OCI-LY7 (cell line): ENCODE measurements at places on chromosomes 3 and 15. TPM values are rescaled to one million over a fixed set of nuclear protein-coding genes. Genes with fewer than 3 reads are reported as not detected.

DNA sequence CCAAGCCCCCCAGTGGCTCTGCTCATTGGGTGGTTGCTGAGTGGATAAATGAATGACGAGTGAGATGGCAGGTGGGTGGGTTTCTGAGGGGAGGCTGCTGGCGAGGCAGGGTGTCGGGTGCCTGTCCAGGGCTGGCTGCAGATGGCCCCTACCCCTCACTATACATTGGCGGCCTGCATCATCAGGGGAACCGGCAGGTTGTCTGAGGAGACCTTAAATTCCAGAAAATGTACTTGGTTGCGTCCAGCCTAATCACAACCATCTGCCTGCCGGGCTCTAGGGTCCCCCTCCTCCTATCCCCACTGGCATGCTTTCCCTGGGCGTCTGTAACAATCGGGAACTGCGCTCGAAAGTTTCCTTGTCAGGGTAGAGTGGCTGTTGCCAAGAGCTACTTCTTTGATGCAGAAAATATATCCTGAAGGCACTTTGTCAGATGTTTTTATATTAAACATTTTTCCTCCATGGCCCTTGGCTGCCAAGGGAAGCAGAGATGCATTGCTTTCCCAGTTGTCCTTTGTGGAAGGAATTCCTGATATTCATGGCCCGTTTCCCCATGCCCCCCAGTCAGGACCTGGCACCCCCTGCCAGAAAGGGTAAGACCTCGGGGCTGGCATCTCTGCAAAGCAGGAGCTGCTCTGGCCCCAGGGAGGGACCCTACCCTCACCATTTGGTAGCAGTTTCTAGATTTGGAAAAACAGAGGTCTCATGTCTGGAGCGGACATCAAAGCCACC lies 22.9 kb downstream of the SMAD6 start:
- DNase-seq = no peak

DNA sequence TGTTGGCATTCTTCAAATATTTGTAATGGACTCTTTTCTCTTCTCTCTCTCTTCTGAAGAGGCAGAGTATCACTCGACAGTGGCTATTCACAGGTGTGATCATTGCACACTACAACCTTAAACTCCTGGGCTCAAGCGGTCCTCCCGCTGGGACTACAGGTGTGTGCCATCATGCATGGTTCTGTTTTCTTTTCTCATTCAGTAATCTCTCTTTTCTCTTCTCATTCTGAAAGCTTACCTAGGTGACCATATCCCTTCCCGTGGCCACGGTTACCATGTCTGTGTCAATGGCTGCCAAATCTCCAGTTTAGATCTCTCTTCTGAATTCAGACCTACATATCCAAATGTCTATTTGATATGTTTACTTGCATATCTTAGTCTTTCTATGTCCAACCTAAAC lies 96.3 kb downstream of the SOX2 start:
- peak; percentile 42 for DNase-seq

- no peak for DNase-seq
These were observed 74.8 kb upstream of the CACNA2D3 start for GRCh38 chr3:54047568-54047967.

- no peak for DNase-seq
These were observed 432.7 kb upstream of the ALCAM start for GRCh38 chr3:104933972-104934371.

GRCh38 chr3:128317101-128317697 lies 149.5 kb downstream of the DNAJB8 start:
- DNase-seq = no peak

DNA sequence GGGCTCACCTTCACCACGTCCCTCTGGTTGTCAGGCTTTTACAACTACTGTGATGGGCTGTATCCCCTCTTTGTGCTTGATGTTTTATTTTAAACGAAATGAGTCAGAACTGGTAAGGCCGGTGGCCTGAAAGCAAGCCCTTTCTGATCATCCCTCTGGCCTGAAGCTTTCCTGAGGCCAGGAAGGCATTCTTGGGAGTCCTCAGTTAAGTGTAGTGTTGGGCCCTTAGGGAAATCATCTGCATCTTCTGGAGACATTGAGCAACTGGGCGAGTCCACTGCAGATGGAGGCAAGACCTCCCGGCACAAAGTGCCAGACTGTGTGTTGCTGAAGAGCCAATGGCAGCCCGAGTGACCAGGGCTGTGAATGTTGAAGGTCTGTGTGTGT lies 33.0 kb upstream of the AMOTL2 start:
- DNase-seq = no peak

GRCh38 chr3:193787496-193787870 lies 194.5 kb downstream of the OPA1 start:
- no peak for DNase-seq

GRCh38 chr15:63190769-63191649 lies 1.6 kb downstream of the RAB8B start:
- DNase-seq = no peak

DNA sequence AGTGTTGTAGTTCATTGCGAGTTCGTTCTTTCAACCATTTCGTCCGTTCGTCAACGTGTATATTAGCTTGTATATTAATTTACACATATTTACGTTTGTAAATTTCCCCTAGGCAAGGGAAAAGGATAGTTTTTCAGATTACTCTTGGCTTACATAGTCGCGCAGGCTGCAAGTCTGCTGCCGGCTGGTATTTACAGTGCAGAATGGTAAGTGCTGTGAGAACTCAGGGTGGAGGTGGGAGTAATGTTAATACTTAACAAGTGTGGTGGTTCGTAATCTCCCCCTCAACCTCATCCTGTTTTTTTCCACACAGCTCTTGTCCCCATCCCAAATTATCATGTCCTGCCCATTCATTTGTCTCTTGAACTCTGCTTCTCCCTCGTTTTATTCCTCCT lies 766 bp downstream of the FAM98B start:
- DNase-seq = no peak

- no peak for DNase-seq
These were observed 211.7 kb upstream of the WNT5A start for GRCh38 chr3:55698831-55699230.

DNA sequence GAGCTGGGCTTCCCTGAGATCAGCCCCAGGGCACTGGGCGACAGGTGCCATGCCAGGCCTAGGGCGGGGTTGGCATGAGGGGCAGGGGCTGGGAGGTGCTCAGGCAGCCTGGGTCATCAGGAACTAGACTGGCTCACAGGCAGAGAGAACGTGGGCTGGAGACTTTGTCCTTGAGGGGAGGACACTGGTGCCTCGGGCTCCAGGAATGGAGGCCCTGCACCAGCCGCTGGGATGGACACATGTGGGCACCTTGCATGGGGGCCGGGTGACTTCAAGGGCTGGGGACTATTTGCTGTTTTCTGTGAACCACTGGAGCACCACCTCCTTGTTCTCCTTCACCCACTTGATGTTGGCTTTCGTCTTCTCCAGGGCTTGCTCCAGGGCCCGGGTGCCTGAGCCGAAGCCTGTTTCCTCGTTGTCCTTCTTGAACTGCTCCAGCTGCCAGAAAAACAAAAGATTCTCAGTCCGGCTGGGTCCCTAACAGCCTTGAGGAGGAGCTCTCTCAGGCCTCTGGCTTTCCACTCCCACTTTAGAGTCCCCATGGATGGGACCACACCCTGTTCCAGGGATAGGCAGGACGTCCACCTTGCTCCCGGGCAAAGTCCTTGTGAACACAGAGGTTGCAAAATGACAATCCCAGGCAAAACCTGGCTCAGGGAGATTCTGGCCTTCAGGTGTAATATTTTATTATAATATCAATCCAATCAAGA lies 9.1 kb downstream of the MESP2 start:
- DNase-seq = no peak

DNA sequence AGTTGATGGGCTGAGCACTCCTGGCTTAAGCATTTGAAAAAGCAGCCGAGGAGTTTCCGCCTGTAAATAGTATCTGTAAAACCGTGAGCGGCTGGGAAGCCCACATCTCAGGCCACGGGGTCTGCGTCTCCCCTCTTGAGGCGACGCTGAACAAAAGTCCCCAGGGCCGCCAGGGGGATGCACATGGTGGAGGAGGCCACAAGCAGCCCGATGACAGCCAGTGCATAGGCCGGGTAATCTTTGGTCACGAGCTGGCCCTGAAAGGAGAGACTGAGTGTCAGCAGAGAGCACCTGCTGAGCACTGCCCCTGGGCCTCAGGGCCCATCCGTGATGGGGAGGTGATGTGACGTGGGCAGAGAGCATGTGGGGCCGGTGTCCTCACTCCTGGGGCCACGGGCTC lies 37.5 kb downstream of the SLC6A20 start:
- no peak for DNase-seq

The MYO5A gene
- total RNA-seq = 41.9 and 42.0 TPM in 2 replicates

The CX3CR1 gene
- total RNA-seq = 0.13 TPM in 1 of 2 replicates, not detected in the other

The TMEM108 gene
- total RNA-seq = not detected in 2 replicates

The BSN gene
- total RNA-seq = 0.20 and 0.27 TPM in 2 replicates

The RGMA gene
- not detected in 2 replicates for total RNA-seq

The MUSTN1 gene
- 1.7 and 2.8 TPM in 2 replicates for total RNA-seq
